ENCODE measurements at places on chromosomes 7 and 10.
A peak's percentile ranks its signal among the peaks of the same experiment; 100 is the strongest.

GRCh38 chr10:48516911-48517310 lies 88.0 kb downstream of the ARHGAP22 start:
- no peak for DNase-seq

DNA sequence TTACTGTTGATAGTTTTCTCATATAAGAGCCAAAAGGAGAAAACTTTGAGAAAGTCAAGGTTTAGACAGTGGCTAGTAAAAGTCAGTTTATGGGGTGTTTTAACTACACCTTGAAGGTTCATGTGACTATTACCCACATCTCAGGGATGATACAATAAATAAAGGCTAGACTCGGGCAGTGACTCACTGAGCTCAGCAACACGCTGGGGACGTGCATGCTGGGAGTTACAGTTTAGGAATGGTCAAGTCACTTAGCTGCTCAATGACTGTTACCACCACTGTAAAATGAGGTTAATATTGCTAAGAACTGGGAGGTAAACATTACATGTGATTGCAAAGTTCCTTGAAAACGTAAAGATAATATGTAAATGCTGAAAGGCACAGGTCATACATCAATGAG lies 1254.4 kb upstream of the PHF14 start:
- no peak for DNase-seq

DNA sequence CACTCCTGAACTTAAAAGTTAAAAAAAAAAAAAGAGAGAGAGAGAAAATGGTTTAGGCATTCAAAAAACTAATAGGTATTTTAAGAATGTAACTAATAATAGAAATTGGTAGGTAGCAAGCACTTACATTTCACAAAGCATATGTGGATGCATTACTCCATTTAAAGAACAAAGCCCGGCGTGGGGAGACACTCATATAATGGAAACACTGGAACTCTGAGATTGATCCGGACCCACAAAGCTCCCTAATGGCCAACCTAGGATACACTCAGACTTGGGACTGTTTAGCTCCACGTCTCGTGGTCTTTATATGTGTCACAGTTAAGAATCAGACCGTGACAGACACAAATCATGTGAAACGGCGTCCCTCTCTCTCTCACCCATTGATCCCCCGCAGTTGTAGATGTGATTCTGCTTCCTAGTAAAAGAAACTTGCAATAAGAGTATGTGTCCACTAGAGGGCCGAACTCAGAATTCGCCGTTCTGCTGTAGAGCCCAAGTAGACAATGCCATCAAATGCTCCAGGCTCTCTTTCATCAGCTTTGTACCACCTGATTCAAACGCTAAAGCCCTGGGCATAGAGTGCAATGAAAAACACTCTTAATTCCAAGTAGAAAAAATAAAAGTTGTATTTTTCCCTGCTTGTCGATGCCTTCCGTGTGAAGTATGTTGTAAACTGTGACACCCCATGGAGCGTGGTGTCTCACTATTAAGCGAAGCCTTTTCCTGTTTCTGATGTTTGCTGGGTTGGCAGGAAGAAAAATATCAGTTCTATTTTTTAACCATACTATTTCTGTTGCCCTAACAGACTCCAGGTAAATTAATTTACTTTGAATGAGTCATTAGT lies 429.0 kb upstream of the MTPN start:
- peak; percentile 57 for DNase-seq

- peak; percentile 85 for DNase-seq
Measured at GRCh38 chr10:50312464-50313437, 61.4 kb upstream of the ASAH2 start.

- no peak for DNase-seq
Measured at GRCh38 chr7:124643311-124643811, 122.2 kb downstream of the GPR37 start.

DNA sequence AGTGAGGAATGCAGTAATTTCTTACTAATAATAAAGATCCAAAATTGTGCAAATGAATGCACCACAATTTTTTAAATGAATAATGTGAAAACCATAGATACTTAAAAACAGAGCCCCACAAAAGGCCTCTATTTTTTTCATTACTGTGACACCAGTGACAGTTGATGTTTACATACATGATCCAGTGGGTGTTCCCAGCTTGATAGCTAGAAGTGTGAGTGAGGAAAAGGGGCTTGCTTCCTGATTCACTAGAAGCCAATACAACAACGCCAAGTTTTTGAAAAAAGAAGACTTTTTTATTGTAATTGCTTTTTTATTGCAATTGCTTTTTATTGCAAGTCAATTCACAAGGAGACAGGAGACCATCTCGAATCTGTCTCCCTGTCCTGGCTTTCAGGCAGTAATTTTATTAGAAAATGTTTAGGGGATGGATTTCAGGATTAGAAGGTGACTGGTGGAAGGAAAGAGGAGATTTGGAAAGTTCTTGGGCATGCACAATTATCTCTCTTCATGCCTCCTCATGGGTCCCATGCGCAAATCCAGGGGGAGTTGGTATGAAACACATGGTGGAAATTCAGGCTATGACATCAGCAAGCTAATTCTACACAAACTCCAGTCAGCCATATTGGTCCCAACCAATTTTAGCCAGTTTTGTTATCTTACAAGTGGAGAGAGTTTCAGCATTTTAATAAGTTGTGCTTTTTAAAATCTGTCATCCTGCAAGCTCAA lies 44.4 kb upstream of the ZNF438 start:
- DNase-seq = no peak

DNA sequence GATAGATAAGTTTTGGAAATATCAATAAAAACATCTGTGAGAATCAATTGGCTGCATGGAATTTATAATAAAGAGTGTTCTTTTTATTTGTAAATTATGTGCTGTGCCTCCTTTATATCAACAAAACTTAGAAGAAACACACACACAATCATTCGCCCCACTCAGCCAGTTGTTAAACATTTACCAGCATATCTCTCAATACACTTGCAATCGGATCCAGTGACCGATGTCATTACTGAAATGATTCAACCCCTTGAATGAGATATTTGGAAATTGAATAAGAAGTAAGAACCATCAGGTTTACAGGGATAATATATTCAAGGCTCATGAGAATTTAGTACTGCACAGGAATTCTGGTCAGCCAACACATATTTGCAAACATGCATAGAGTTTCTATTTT lies 35.6 kb downstream of the TAF3 start:
- no peak for DNase-seq

GRCh38 chr10:118725886-118726500 lies 28.8 kb downstream of the CACUL1 start:
- DNase-seq = no peak

DNA sequence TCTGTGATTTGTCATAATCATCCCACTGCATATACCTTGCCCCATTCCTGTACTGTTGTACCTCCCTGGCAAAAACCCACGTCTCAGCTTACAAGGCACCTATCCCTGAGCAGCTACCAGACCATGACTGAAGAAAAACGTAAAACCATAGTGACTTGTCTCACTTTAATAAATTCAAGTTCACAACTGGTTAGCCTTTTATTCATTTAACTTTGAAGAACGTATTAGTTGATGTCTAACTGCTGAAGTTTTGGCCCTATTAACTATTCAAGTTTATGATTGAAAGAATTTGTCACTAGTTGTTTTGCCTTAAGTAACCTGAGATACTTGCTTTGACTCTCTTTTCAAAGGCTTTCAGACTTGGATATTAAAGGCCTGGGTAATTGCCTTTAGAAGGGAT lies 59.7 kb downstream of the GALNT11 start:
- no peak for DNase-seq

DNA sequence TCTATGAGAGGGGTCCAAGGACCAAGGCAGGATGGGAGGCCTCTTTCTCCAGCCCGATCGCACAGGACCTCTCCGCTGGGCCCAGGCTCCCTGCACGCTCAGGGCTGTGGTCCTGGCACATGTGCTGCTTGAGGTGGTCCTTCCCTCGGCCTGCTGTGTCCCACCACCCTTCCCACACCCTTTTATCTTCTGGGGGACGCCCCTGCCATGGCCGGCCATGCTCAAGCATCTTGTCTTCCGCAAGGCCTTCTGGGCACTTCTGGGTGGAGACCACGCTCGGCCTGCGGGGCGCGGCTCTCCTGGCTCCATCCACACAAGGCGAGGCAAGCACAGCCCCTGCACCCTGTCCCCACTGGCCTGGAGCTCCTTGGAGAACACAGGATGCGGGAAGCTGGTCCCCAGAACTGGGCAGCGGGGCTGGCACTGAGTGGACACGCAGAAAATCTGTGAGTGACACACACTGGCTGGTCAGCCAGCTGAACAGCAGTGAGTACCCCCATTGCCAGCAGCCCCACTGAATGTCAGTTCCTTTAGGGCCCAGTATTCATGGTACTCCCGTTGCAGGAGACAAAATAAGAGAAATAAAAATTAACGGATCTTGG lies 115.9 kb downstream of the TCERG1L start:
- DNase-seq = no peak

DNA sequence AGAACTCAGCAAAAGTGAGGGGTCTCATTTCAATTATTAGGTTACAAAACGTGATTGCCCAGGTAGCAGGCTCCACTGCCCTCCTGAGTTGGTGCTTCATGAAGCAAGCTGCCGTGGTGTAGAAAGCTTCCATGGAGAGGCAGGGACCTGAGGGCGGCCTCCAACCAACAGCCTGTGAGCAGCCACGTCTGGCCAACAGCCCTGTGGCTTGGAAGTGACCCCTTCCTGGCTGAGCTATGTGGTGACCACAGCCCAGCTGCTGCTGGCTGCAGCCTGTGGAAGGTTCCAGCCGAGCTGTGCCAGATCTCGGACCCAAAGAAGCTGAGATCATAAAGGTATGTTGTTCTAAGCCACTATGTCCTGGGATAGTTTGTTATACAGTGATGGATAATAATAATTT lies 122.5 kb upstream of the KLF6 start:
- no peak for DNase-seq

DNA sequence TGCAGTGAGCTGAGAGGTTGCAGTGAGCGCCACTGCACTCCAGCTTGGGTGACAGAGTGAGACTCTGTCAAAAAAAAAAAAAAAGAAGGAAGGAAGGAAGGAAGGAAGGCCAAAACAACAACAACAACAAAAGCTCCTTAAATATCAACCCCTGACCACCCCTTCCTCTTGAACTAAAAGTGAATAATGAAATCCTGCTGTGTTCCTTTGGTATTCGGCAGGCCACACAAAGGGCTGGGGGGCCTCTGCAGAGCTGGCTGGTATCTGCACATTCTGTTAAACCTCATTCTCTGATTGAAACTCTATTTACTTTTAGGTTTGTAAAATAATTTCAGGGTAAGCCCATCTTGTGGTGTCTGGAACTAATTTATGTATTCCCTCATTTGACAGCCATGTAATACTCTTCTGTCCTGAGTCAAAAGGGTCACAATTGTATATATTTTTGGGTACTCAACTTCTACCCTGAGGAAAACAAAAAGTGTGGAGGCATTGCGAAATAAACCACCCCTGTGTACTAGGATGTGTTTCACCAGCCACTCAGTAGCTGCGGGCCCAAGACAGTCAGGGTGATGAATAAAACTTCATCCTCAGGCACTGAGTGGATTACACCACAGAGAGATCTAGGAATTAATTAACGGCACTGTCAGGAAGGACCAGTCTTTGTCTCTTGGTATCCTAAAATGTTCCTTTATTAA lies 446.4 kb upstream of the PFKP start:
- no peak for DNase-seq

DNA sequence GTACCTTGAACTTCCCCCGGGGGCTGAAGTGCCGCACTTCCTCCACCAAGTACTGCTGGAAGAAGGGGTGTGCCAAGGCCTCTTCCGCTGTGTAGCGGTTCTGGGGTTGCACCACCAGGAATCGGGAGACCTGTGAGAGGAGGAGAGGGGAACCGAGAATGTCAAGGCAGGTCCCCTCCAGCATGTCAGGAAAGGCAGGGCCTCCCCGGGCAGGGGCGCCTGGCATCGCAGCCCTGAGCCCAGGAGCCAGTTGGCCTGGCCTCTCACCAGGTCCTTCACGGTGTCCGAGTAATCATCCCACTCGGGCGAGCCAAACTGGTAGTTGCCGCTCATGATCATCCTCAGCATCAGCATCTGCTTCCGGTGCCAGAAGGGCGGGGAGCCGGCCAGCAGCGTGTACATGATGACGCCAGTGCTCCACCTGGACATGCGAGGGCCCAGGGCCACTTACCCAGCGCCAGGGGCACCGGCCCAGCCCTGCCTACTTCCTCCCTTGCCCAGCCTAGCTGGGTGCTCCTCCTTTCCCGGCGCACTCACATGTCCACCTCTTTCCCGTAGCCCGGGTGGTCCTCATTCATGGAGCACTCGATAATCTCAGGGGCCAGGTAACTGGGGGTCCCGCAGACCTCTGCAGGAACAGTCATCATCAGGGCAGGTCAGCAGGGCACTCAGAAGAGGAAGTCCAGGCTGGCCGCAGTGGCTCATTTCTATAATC lies 11.0 kb downstream of the PHKG1 start:
- no peak for DNase-seq

DNA sequence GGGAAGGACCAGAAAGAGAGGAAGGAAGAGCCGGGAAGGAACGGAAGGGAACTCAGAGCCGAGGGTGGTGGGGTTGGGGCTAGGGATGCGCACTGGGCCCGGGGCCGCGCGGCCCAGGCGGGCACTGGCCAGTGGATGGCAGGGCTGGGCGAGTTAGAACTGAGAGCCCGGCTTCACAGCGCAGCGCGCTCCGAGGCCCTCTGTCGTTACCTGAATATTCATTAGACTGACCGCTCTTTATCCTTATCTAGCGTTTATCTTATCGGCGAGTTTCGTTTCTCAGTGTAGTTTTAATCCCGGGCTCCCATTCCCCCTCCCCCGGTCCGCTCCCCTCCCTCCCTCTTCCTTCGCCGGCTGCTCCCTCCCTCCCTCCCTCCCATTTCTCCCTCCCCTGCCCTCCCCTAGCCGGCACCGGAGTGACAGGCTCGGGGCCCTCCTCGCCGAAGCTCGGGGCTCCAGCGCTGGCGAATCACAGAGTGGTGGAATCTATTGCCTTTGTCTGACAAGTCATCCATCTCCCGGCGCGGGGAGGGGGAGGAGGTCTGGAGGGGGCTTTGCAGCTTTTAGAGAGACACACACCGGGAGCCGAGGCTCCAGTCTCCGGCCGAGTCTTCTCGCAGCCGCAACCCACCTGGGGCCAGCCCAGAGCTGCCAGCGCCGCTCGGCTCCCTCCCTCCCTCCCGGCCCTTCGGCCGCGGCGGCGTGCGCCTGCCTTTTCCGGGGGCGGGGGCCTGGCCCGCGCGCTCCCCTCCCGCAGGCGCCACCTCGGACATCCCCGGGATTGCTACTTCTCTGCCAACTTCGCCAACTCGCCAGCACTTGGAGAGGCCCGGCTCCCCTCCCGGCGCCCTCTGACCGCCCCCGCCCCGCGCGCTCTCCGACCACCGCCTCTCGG lies at the start of gene PAX2:
TSS of gene PAX2 (plus strand) at position 596 of the 895 bp plus-strand sequence. CDS start 679 bp downstream, outside the sequence.
- DNase-seq = no peak

DNA sequence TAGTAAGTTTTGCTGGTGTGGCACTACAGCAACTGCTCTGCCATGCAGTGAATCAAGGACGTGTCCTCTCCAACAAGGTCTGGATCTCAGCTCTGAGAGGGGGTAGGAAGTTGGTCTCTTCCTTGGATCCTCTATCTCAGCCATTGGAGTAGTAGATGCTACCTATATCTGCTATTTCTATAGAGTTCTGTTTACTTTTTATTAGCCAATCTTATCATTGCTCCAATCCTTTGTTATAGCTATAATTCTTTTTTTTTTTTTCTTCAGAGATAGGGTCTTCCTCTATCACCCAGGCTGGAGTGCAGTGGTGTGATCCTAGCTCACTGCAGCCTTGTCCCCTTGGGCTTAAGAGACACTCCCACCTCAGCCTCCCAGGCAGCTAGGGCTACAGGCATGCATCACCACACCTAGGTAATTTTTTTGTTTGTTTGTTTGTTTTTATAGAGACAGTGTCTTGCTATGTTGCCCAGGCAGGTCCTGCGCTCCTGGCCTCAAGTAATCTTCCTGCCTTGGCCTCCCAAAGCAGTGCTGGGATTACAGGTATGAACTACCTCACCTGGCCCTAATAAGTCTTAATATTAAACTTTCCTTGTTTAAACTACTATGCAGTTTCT lies 155.2 kb upstream of the ASAH2 start:
- DNase-seq = no peak

Data from fibroblast of skin of back (primary cell).